ENCODE measurements at places on chromosomes 16 and 17. TPM values are rescaled to one million over a fixed set of nuclear protein-coding genes. Genes with fewer than 3 reads are reported as not detected.

- peaks cover 15% of the 10 kb centered on the region for H3K36me3 ChIP-seq
- no peak for DNase-seq
- H3K27ac ChIP-seq: no peak overlapping the region
- H3K4me3 ChIP-seq: no peak overlapping the region
Measured at GRCh38 chr16:191831-192230, 11.6 kb downstream of the HBQ1 start.

PROCA1 gene
- total RNA-seq: 26.8 TPM

GRCh38 chr16:77169650-77170236, 21.2 kb upstream of the MON1B start:
- H3K4me1 ChIP-seq: no peaks in the 10 kb centered on the region
- DNase-seq: peak; percentile 51
- no peak overlapping the region for H3K4me3 ChIP-seq
- H3K27me3 ChIP-seq: peaks cover 14% of the 10 kb centered on the region

- no peak overlapping the region for H3K27ac ChIP-seq
- no peak for DNase-seq
- H3K4me3 ChIP-seq: no peak overlapping the region
- peaks cover 5% of the 10 kb centered on the region for H3K4me1 ChIP-seq
- no peaks in the 10 kb centered on the region for H3K36me3 ChIP-seq
- peaks cover 4% of the 10 kb centered on the region for H3K27me3 ChIP-seq
Measured at GRCh38 chr16:57893559-57894389, 77.2 kb downstream of the CNGB1 start.

DNA sequence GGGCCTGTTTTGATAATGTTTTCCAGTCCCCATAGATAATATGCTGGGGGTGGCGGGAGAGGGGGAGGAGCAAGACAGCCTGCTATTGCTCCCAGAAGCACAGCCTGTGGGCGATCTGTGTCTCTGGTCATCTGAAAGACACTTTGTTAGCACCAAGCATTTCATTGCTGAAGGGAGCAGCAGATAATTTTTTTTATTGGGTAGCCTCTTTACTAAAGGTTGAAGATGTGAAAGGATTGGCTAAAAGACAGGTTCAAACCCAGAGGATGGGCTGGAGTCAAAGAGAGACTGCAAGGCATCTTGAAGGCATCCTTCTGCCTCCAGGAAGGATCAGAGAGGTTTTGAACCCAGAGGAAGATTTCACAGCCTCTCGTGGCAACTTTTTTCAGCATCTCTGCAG, 60.6 kb downstream of the C17orf67 start:
- no peaks in the 10 kb centered on the region for H3K36me3 ChIP-seq
- H3K4me3 ChIP-seq: no peak overlapping the region
- no peak overlapping the region for H3K27ac ChIP-seq
- no peaks in the 10 kb centered on the region for H3K27me3 ChIP-seq
- H3K4me1 ChIP-seq: no peaks in the 10 kb centered on the region

GRCh38 chr17:4802228-4802627, at the start of gene C17orf114:
C17orf114 (minus strand) TSS chr17:4802328.
- DNase-seq: no peak
- no peak within 1 kb of the TSS for H3K27ac ChIP-seq
- no peaks in the 10 kb centered on the region for H3K27me3 ChIP-seq

GRCh38 chr17:79183293-79184158, 108.9 kb downstream of the ENGASE start:
- DNase-seq: peak; percentile 24
- no peaks in the 10 kb centered on the region for H3K36me3 ChIP-seq
- no peak overlapping the region for H3K4me3 ChIP-seq
- no peak overlapping the region for H3K27ac ChIP-seq
- H3K4me1 ChIP-seq: no peaks in the 10 kb centered on the region
- peaks cover 18% of the 10 kb centered on the region for H3K27me3 ChIP-seq

SRCIN1 gene
- 0.66 TPM for total RNA-seq

LIMD2 gene
- total RNA-seq: 587 TPM

DNA sequence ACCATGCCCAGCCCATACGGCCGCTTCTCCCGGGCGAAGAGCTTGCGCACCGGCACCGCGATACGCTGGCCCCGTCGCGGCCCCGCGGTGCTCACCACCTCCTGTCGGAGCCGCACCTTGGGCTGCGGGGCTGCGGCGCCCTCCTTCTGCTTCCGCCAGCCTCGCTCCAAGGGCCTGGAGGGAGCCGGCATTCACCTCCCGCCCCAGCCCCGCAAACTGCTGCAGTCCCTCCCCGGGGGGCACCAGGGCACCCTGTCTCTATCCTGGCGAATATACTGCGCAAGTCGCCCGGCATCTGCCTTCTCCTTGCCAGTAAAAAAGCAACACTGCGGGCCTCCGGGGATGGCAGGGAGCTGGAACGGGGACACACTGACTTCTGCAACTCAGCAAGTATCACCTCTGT, 8.3 kb downstream of the SNRNP25 start:
- H3K4me3 ChIP-seq: no peak overlapping the region
- H3K27ac ChIP-seq: no peak overlapping the region
- H3K27me3 ChIP-seq: no peaks in the 10 kb centered on the region
- DNase-seq: no peak
- no peaks in the 10 kb centered on the region for H3K36me3 ChIP-seq
- H3K4me1 ChIP-seq: peaks cover 8% of the 10 kb centered on the region

DNA sequence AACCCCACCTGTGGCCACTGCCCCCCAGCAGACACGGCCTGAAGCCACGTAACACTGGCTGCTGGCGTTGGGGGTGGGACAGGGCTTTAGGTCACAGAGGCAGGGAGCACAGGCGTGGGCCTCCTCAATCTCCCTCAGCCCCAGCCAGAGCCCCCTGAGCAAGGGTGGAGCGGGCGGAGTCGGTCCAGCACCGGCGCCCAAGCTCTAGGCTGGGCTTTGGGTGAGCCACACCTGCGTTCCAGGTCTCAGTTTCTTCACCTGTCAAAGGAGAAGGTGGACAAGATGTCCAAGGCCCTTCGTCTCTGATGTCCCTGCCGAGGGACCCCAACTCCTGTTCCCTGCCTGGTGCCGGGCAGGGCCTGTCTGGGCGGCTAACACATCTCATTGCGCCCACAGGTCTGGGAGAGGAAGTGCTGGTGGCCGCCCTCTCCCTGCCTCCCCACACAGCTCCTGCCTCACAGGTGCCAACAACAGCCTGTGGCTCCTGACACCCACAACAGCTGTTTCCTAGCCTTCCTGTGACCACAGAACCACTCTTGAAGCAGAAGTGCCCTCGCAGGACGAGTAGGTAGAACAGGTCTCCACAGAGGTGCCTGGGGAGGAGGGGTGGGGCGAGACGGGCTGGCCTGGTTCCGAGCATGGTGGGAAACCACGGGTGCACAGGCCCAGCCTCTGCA, 12.0 kb downstream of the FAM83G start:
- H3K27ac ChIP-seq: no peak overlapping the region
- peaks cover 27% of the 10 kb centered on the region for H3K4me1 ChIP-seq
- no peaks in the 10 kb centered on the region for H3K36me3 ChIP-seq
- no peak overlapping the region for H3K4me3 ChIP-seq

DNAH3 gene
- total RNA-seq: not detected

- H3K4me3 ChIP-seq: no peak overlapping the region
- H3K36me3 ChIP-seq: no peaks in the 10 kb centered on the region
- no peaks in the 10 kb centered on the region for H3K27me3 ChIP-seq
- no peak for DNase-seq
Measured at GRCh38 chr17:50841277-50841948, 6.0 kb downstream of the WFIKKN2 start.

- no peak for DNase-seq
- H3K27ac ChIP-seq: no peak overlapping the region
- H3K27me3 ChIP-seq: no peaks in the 10 kb centered on the region
- H3K36me3 ChIP-seq: no peaks in the 10 kb centered on the region
Measured at GRCh38 chr17:40315206-40315605, 6.2 kb downstream of the RARA start.

DNA sequence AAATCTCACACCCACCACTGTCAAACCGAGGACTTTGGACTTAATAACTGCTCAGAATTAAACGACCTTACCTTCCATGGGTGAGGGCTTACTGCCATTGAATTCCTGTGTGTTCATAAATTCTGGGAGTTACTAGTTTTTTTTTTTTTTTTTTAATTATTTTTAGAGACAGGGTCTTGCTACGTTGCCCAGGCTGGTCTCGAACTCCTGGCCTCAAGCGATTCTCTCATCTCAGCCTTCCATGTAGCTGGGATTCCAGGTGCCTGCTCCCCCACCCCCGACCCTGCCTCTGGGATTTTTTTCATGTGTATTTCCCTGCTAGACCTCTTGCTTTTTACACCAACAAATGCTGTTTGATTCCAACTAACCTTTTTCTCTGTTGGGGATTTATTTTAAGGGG, 14.9 kb upstream of the CD300A start:
- H3K27me3 ChIP-seq: no peaks in the 10 kb centered on the region
- DNase-seq: no peak
- H3K4me1 ChIP-seq: peaks cover 11% of the 10 kb centered on the region

HOXB9 gene
- not detected for total RNA-seq

- H3K27ac ChIP-seq: no peak overlapping the region
- H3K36me3 ChIP-seq: peaks cover 67% of the 10 kb centered on the region
- no peaks in the 10 kb centered on the region for H3K4me1 ChIP-seq
Measured at GRCh38 chr17:44087319-44087718, 16.8 kb downstream of the G6PC3 start.

DNA sequence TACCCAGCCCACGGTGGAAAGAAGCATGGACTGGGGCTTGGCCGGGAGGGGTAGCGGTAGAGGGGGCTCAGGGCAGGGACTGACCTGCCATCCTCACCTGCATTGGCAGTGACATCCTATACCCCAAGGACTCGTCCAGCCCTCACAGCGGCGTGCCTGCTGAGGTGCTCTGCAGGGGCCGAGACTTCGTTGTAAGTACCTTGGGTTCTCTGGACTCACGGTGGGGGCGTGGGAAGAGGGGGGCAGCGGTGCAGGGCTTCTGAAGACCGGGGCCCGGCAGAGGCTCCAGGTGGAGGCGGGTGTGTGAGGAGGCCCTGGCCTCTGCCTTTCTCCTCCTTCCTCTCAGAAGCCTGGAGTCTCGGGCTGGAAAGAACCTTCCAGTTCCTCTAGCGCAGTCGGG, 25.5 kb downstream of the POLR3E start:
- no peaks in the 10 kb centered on the region for H3K4me1 ChIP-seq
- no peaks in the 10 kb centered on the region for H3K36me3 ChIP-seq
- H3K27me3 ChIP-seq: no peaks in the 10 kb centered on the region
- no peak overlapping the region for H3K27ac ChIP-seq

GRCh38 chr16:6732166-6732565, 600.5 kb upstream of the RBFOX1 start:
- H3K4me3 ChIP-seq: no peak overlapping the region
- H3K4me1 ChIP-seq: no peaks in the 10 kb centered on the region
- no peak for DNase-seq
- H3K27ac ChIP-seq: no peak overlapping the region

DRC3 gene
- 0.17 TPM for total RNA-seq

LGALS9C gene
- total RNA-seq: 0.44 TPM

CHST5 gene
- 0.99 TPM for total RNA-seq

- H3K27ac ChIP-seq: no peak overlapping the region
- no peaks in the 10 kb centered on the region for H3K36me3 ChIP-seq
Measured at GRCh38 chr17:44170135-44170498, 387 bp upstream of the ASB16 start.

DNA sequence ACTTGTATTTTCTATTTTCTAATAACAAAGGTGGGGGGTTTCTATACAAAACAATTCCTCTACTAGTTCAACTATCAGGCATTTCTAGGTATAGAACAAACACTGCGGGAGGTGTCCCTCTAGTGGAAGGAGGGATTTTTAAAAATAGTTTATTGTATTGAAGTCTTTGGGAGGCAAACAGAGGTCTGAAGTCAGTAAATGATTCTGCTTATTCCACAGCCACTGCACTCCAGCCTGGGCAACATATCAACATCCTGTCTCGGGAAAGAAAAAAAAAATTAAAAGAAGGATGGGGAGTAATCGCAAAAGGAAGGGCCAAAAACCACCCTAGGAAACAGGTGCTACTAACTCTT, 648 bp upstream of the ERCC4 start:
- no peak overlapping the region for H3K4me3 ChIP-seq
- no peaks in the 10 kb centered on the region for H3K27me3 ChIP-seq
- H3K4me1 ChIP-seq: peaks cover 15% of the 10 kb centered on the region
- H3K27ac ChIP-seq: no peak overlapping the region
- no peak for DNase-seq
- H3K36me3 ChIP-seq: no peaks in the 10 kb centered on the region

GRCh38 chr16:19884611-19885450, at the start of gene GPRC5B:
GPRC5B (minus strand) TSS chr16:19884848; CDS start chr16:19872845, 12,003 bp downstream.
- H3K4me3 ChIP-seq: peak within 1 kb of the TSS; percentile 34
- H3K36me3 ChIP-seq: no peaks in the 10 kb centered on the region
- peaks cover 34% of the 10 kb centered on the region for H3K4me1 ChIP-seq

WNT9B gene
- total RNA-seq: not detected

- no peak overlapping the region for H3K27ac ChIP-seq
- no peak for DNase-seq
- H3K36me3 ChIP-seq: no peaks in the 10 kb centered on the region
- H3K27me3 ChIP-seq: no peaks in the 10 kb centered on the region
Measured at GRCh38 chr17:46788300-46788699, 30.2 kb downstream of the WNT3 start.

DNA sequence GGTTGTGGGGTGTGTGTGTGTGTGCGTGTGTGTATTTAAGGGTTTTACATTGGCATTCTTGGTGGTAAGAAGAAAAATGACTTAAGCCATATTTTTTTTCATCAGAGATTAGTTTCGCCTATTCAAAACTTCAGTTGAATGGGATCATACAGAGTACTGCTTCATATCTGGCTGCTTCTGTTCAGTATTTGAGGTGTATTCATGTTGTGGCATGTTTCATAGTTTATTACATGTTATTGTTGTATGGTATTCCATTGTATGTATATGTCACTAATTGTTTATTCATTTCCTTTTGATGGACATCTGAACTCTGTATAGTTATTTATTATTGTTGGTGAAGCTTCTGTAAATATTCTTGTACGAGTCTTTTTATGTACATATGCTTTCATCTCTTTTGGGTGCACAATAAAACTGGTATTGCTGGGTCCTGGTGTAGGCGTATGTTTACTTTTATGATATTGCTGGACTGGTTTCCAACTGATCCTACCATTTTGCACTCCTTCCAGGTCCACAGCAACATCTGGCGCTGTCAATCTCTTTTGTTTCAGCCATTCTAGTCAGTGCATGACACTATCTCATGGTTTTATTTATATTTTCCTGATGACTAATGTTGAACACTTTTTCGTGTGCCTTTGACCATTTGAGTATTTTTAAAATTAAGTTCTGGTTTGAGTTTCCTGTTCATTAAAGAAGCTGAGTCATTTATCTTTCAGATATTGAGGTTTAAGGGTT, 77.4 kb upstream of the MAF start:
- H3K36me3 ChIP-seq: no peaks in the 10 kb centered on the region
- DNase-seq: no peak
- no peaks in the 10 kb centered on the region for H3K4me1 ChIP-seq
- H3K4me3 ChIP-seq: no peak overlapping the region
- H3K27ac ChIP-seq: no peak overlapping the region

Data from B cell (primary cell).